ENCODE measurements at places on chromosomes 5 and 9. TPM values are rescaled to one million over a fixed set of nuclear protein-coding genes. Genes with fewer than 3 reads are reported as not detected.

DNA sequence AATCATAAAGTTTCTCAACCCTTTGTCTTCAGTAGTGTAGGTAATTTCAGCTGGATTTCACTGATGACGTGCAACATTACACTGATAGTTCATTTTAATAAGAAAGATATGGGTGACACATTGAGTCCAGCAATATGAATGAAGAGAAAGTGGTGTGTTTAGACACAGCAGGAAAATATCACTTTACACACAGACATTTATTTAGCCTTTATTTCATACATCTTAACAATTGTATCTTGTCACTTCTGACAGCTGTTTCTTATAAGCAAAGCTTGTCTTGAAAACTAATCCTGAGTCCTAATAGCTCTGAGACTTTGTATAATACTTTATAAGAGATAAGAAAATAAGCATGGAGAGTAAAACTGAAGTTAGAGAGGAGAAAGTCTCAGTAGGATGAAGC is 720.5 kb upstream of the NUDT12 start:
- no peak for DNase-seq

GRCh38 chr9:74985041-74985440 is 32.3 kb upstream of the C9orf40 start:
- no peak for DNase-seq

- DNase-seq: no peak
Observed at GRCh38 chr5:72681781-72682180, 134.7 kb upstream of the TNPO1 start.

DNA sequence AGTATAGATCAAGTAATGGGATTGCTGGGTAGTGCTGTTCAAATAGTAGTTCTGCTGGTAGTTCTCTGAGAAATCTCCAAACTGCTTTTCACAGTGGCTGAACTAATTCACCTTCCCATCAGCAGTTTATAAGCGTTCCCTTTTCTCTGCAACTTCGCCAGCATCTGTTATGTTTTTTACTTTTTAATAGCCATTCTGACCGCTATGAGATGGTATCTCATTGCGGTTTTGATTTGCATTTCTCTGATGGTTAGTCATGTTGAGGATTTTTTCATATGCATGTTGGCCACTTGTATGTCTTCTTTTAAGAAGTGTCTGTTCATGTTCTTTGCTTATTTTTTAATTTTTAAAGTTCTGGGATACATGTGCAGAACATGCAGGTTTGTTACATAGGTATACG is 279.2 kb upstream of the NREP start:
- DNase-seq: no peak

DNA sequence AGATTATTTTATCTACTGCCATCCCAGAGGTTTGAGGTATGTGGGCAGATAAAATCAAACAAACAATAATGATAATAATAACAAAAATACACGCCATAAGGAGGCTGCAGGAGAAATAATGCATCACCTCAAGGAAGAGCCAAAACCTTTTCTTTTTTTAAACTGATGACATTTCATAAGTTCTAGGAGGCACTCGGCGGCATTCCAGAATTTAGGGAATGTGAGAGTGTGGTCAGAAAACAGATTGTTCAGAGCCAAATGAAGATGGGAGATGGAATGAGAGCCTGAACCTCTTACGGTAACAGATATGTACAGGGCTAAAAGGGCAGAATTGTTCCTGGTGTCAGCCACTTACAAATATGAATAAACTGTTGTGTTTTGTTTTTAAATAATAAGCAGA is 615.0 kb upstream of the CHD1 start:
- DNase-seq: no peak

DNA sequence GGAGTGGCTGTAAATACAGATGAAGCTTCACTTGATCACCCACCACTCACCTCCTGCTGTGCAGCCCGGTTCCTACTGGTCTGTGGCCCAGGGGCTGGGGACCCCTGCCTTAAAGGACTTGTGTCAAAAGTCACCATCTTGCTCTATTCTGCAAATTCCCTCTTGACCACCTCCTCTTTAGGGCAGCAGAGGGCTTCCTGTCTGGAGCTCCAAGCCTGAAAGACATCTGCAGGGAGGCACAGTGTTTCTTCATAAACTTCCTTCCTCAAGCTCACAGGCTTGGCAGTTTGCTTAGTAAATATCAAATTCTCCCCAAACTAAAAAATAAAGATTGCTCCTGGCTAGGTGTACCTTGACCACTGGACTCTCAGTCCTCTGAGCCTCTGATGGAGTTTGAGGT is 104.4 kb downstream of the FRMD3 start:
- DNase-seq: no peak

- DNase-seq: no peak
Observed at GRCh38 chr5:149172709-149173505, 31.6 kb downstream of the ABLIM3 start.

DNA sequence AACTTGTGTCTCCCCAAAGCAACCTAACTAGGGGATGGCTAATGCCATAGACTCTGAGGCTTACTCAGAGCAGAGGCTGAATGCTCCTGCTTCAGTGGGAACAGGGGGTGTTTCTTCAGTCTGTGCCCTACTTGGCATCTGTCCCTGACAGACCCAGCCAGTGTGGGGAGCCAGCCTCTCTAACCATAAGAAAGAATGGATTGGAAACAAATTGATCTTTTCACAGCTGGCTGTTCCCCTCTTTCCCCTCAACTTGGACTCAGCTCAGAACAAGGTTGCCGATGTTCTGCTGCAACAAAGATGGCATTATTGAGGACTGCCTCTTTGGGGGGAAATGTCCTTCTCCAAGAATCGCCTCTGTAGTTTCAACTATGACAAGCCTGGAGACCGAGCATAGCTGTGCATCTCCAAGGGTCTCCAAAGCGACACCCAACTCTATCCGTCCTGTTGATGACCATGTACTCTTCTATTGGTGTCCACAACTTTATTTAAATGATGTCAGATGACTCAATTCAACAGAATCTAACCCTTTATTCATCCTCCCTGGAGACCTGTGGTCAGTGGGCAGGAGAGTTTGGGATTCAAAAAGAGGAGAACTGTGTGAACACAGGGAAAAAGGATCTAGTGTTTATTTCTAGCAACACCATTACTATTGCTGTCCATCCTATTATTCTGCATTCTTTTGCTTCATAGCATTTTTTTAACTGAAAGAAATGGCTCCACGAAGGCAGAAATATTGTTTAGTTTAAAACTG is 24.7 kb upstream of the TNC start:
- DNase-seq: no peak

DNA sequence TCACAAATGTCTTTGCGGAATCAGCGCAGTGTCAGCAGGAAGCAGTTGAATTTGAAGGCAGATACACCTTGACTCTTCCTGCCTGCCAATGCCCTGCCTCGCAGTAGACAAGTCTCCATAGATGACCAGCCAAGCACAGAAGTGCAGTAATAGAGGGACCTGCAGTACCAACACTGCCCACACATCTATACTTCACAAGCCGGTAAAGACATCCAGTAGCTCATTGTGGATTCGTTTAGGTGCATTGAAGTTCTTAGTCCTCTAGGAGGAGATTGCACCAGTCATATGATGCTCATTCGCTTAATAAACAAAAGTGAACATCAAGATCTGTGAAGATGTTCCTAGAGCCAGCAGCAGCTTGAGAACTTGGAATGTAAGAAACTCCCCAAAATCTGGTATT is 7.1 kb upstream of the IFNA2 start:
- DNase-seq: no peak

DNA sequence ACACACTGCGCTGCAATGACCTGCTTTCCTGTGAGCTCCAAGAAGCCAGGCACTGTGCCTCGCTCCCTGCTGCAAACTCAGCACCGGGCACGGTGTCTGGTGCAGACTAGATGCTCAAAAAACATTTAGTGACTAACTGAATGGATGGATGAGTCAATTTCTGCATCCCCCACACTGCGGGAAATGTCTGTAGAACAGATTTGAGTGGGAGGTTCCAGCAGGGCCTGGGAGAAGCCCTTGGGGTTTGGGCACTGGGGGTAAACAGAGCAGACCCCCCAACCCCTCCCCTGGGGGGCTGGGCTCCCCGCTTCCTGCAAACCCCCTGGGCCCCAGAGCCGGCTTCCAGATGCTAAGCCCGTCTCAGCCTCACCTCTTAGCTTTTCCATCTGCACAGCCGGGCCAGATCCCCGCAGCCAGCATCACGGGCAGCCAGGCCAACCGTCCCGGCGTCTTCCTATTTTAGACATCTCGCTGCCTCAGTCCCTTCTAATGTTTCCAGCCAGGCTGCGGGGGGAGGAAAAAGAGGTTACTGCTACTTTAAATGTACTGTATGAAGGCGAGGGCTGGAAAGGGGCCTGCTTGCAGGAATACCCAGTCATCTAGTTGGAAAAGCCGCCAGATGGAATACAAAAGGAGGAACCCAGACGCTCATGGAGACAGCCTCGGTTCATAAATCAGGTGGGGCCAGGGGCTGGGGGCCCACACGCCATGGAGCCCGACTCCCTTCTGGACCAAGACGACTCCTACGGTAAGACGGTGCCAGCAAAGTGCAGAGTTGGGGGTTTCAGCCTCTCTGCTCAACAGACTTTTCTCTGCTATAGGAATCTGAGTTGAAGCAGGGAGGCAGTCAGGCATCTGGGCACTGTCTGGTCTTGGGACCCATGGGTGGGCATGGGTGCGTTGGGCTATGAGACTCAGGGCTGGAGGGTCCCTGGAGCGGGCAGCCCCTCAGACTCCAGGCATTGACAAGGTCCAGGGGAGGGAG is 67.1 kb upstream of the GGTA1 start:
- DNase-seq: no peak

- DNase-seq: no peak
Observed at GRCh38 chr9:81782313-81782995, 93.1 kb upstream of the TLE1 start.

DNA sequence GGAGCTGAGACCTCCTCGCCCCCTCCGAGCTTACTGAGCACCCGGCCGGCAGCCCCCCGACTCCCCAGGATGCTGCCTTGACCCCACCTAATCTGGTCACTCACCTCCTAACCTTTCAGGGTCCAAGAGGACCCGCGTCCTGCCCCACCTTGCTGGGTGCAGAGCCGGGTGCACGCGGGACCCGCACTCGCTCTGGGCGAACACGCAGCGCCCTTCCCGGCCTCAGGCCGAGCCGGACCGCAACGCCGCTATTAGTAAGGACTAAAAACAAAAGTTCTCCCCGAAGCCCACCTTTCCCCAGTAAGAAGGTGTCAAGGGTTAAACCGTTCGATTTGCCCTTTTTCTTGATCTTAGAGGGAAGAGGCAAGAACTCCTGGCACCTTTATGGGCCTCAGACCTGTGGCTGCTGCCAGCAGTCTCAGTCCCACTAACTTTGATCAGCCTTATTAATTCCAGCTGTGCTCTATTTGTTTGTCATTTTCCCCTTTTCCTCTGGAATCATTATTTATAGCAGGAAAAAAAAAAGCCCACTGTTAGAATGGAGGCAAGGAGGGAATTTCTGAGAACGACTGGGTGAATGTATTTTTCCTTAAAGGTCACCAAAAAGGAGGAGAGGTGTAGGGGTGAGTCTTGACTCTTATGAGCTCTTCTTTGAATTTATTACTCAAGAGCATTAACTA is 10.5 kb downstream of the IRX2 start:
- no peak for DNase-seq

- DNase-seq: no peak
Observed at GRCh38 chr9:96688187-96688586, 33.1 kb upstream of the PRXL2C start.

GRCh38 chr9:103483471-103484096 is 488.5 kb downstream of the CYLC2 start:
- no peak for DNase-seq

- no peak for DNase-seq
Observed at GRCh38 chr5:137838976-137839375, 28.7 kb upstream of the MYOT start.

GRCh38 chr9:126454795-126455194 is 128.2 kb downstream of the MVB12B start:
- DNase-seq: no peak

GRCh38 chr5:147986134-147986757 is 77.5 kb upstream of the SPINK5 start:
- no peak for DNase-seq

GRCh38 chr5:9373571-9373970 is 172.3 kb downstream of the SEMA5A start:
- DNase-seq: no peak

- DNase-seq: no peak
Observed at GRCh38 chr5:27947088-27947487, 908.7 kb upstream of the CDH9 start.

DNA sequence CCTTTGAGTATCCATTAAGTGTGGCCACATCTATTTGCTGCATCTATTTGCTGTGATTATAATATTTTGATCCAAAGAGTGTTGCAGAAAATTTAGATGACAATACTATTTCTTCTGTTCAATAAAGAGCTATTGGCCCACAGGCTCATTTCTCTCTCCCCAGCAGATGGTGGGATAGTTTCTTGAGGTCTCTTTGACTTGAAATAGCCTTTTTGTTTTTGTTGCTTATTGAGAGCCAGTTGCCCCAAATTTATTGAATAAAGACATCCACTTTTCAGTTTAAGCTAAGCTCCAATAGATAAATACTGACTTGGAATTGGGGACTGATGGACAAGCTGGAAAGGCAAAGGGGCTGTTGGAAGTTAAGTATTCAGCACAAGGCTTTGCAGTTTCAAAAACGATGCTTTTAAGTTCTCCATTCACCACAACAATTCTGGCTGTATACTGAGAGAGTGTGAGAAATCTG is 290.1 kb upstream of the MPDZ start:
- DNase-seq: no peak

GRCh38 chr5:136285096-136285855 is 80.1 kb downstream of the TRPC7 start:
- no peak for DNase-seq

GRCh38 chr5:126972062-126972895 is 58.1 kb downstream of the MARCHF3 start:
- no peak for DNase-seq

DNA sequence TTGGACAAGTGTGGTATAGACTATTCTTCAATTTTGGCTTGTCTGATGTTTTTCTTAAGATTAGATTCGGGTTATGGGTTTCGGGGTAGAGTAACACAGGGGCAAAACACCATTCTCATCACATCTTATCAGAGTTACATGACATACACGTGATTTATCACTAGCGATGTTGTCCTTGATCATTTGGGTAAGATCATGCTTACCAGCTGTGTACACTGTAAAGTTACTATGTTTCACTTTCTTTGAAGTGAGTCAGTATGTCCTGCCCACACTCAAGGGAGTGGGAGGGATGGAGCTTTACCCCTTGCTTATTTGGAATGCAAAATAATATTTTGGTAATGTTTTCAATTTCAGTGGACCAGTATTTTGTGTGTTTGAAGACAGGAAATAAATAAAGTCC is 101.8 kb upstream of the TAF11L2 start:
- no peak for DNase-seq

GRCh38 chr5:74409166-74409706 is 231.3 kb downstream of the ENC1 start:
- no peak for DNase-seq

GRCh38 chr5:154972476-154973080 is 31.7 kb downstream of the MRPL22 start:
- peak; percentile 42 for DNase-seq

CDX1 gene
- not detected for total RNA-seq

LEAP2 gene
- 2.9 TPM for total RNA-seq

GFI1B gene
- total RNA-seq: not detected

TMEM232 gene
- 3.0 TPM for total RNA-seq

C6 gene
- not detected for total RNA-seq

VCP gene
- total RNA-seq: 374 TPM

DAPK1 gene
- 64.1 TPM for total RNA-seq

HNRNPK gene
- total RNA-seq: 943 TPM

MLANA gene
- not detected for total RNA-seq

SLC25A2 gene
- total RNA-seq: 0.72 TPM

FYB1 gene
- total RNA-seq: not detected
